ENCODE measurements at places on chromosomes 3 and 15.

- no peak for DNase-seq
Measured at GRCh38 chr3:5645692-5646410, 458.3 kb downstream of the EDEM1 start.

- no peak for DNase-seq
Measured at GRCh38 chr3:88767746-88768145, 339.7 kb upstream of the EPHA3 start.

DNA sequence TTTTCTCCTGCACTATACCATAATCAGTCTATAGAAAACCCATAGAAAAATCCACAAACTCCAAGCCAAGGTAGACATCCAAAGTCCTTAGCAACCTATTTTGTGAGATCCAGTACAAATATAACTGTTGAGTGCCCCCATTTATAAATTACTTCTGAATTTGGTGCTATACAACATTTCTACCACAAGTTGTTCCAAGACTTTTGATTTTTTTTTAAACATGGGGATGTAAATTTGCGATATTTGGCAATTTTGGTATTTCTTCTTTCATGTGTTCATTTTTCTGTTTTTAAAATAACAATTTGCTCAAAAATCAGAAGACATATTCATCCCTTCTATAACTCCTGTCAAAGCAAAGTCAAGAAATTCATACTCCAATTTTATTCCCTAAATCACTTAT is 763.8 kb downstream of the ROBO1 start:
- DNase-seq: no peak

DNA sequence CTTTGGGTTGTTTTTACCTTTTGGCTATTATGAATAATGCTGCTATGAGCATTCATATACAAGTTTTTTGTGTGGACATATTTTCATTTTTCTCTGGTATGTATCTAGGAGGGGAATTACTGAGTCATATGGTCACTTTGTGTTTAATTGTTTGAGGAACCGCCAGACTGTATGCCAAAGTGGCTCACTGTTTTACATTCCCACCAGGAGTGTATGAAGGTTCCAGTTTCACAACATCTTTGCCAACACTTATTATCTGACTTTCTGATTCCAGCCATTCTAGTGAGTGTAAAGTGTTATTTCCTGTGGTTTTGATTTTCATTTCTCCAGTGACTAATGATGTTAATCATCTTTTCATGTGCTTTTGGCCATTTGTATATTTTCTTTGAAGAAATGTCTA is 51.8 kb downstream of the CMTM7 start:
- DNase-seq: no peak

GRCh38 chr3:172080503-172080902 is 41.1 kb downstream of the FNDC3B start:
- no peak for DNase-seq

GRCh38 chr15:37907136-37907535 is 27.3 kb upstream of the TMCO5A start:
- no peak for DNase-seq

- DNase-seq: no peak
Measured at GRCh38 chr3:45816544-45816943, 20.2 kb upstream of the SLC6A20 start.

- no peak for DNase-seq
Measured at GRCh38 chr3:4588466-4588865, 95.3 kb downstream of the ITPR1 start.

DNA sequence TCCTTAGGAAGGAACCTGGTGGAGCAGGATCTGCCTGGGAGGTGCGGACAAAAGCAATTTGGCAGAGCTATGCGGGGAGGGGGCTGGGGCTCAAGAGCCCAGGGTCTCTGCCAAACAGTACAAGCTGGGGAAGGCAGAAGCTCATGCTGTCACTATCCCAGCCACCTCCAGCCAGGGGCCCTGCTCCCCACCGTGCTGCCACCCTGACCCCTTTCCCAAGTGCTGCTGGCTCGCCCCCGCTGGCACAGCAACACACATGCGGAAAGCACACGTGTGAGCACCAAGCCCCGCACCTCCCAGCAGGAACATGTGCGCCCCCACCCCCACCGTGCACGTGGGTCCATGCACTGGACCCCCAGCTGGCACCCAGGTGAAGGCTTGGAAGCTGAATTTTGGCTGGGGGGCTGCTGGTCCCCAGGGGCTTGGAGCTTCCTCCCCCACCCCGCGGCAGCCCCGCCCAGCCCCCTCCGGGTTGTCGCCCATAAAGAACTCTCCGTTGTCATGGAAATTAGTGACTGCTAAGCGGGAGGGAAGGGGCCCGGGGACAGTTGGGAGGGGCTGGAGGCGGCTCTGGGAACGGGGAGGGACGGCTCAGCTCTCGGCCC is 742 bp downstream of the CAMKV start:
- DNase-seq: no peak

DNA sequence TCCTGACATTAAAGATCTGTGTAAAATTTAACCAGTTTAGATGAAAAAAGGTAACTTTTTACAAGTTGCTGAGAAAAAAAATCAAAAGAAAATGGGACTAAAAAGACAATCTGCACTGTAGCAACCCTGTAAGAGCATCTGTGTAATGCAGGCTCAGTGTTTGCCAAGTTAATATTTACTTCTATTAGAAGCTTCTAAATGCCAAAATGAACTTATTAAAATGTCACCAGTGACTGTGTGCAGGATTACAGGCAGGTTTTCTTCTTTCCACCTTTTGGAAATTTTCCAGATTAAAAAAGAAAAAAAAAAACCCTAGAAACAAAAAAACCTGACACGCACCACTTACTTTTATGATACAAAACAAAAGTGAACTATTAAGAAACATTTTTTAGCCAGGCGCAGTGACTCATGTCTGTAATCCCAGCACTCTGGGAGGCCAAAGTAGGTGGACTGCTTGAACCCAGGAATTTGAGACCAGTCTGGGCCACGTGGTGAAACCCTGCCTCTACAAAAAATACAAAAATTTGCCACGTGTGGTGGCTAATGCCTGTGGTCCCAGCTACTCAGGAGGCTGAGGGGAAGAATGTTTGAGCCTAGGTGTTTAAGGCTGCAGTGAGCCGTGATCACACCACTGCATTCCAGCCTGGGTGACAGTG is 87.2 kb downstream of the TJP1 start:
- DNase-seq: no peak

DNA sequence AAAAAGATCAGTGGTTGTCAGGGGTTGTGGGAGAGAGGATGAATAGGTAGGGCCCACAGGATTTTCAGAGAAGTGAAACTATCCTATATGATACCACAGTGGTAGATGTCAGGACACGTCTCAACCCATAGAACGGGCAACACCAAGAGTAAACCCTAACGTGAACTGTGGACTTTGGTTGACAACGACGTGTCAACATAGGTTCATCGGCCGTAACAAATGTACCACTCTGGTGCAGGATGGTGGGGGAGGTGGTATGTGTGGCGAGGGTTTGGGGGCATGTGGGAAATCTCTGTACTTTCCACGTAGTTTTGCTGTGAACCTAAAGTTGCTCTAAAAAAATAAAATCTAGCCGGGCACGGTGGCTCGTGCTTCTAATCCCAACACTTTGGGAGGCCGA is 13.0 kb upstream of the PIGZ start:
- DNase-seq: no peak

DNA sequence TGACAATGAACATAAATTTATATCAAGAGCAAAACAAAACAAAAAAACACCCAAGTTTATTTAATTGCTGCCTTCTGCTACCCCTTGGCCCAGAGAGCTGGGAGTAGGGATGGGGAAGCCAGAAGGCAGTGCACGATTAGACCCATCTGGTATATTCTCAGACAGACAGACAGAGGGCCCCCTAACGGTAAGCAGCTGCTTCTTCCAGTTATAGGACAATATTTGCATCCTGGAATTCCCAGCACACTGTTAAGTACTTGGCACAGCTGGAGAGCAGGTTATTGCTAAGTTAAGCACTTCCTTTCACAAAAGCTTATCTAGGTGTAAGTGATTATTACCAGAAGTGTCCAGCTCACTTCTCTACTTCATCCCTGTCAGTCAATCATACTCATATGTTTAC is 39.3 kb downstream of the C2CD4B start:
- DNase-seq: peak; percentile 15

- no peak for DNase-seq
Measured at GRCh38 chr3:190238871-190239270, 83.4 kb downstream of the CLDN1 start.

DNA sequence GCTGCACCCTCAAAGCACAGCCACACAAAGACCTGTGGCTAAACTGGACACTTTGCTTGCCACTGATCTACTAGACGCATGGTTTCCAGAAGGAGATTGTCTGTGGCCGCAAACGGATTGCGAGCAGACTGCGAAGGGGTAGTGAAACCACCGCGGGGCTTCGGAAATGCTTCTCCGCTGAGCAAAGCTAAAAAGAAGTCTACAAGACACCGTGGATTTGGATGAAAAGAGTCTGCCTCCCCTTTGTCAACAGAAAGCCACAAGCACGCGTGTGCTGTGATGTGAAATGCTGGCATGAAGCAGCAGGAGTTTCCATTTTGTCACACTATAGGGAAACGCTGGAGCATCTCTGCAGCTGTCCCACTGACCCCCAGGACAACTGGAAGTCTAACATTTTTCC is 63.0 kb downstream of the TMEM44 start:
- DNase-seq: no peak

DNA sequence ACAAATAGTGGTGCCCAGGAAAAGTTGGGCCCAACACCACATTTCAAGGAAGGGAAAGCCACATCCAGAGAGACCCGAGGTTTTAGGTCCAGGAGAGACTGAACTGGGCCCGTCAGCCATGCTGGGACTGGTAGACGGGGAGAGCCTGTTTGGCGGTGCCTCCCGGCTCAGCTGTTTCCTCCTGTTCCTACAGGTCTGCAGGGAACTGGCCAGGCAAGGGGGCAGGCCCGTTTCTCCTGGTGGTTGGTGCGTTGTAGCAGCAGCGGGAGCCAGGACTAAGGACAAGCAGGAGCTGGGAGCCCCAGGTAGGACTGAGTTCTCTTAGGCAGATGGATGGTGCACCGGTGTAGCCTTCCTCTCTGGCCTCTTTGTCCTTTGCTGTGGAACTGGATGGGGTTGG is 3.9 kb downstream of the PRKCD start:
- DNase-seq: no peak

DNA sequence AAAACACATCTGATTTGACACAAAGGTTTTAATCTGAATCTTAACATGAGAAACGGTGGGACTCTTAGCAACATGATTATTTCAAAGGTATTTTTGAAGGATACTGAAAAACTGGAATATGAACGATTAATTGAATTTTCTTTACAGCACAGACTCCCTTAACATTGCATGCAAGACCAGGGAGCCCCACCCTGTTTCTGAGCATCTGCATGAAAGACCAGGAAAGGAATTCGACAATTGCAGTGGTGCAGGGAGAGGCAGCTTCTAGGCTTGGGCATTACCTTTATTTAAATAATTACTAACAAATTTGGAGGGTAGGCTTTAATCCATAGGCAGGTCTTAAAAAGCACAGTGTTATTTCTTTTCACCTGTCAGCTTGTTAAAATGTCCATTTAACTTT is 240.6 kb upstream of the TOPAZ1 start:
- DNase-seq: no peak

Measured in NCI-H2107 (cell line).